Hypothalamus (tissue), 51 donors: ENCODE measurements at places on chromosomes 1 and 21.

DNA sequence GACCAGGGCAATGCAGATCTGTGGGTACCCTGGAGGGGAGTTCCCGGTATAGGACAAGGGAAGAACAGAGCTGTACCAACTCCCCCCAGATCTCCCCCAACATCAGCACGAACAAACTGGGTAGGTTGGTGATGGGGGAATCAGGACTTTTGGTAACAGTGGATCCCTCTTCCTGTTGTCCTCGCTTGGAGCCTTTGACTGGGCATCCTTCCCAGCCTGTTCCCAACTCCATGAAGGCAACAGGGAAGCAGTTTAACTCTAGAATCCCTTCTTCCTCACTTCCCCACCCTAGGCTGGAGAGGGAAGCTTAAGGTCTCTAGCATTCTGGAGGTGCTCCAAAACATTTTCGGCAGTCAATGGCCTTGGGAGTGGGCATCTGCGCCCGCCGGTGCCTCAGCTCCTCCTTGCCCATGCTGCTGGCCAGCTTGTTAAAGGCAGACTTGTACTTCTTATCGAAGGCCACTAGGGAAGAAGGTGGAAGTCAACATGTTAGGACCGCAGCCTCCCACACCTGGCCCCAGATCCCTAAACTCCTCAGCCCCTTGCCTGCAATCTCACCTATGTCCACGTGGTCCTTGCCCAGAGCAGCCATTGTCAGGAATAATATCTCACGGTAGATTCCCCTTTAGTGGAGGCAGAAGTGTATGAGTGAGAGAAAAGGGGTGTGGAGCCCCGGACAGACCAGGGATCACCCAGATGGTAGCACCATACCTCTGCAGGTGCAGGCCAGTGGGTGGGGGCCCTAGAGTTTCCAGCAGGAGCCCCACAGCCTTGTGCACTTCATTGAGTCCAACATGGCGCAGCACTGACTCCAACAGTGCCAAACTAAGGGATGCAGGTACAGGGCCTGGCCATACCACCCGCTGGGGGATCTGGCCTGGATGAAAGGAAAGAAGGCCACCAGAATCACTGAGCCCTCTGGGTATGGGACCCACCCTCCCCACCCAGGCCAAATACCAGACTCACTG is 7.5 kb upstream of the GATAD2B start:
- DNase-seq, result no peak

DNA sequence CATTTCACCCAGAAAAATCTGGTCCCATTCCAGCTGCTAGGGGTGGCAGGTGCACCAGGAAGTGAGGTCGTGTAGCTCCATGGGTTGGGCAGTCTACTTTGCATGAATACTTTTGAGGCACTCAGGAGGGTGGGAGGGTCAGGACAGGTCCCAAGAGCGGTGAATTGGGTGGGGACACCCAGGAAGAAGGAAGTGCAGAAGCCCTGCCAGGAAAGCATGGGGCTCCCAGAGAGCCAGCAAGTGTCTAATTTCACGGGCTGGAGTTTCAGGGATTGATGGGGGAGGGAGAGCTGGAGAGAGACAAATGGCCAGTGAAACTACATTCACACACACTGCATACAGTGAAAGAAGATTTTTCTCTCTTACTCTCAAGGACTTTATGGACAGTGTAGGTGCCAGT is 137.8 kb downstream of the GALNT2 start:
- no peak for DNase-seq

GRCh38 chr1:199463521-199464127 is 563.9 kb upstream of the NR5A2 start:
- DNase-seq, result no peak

DNA sequence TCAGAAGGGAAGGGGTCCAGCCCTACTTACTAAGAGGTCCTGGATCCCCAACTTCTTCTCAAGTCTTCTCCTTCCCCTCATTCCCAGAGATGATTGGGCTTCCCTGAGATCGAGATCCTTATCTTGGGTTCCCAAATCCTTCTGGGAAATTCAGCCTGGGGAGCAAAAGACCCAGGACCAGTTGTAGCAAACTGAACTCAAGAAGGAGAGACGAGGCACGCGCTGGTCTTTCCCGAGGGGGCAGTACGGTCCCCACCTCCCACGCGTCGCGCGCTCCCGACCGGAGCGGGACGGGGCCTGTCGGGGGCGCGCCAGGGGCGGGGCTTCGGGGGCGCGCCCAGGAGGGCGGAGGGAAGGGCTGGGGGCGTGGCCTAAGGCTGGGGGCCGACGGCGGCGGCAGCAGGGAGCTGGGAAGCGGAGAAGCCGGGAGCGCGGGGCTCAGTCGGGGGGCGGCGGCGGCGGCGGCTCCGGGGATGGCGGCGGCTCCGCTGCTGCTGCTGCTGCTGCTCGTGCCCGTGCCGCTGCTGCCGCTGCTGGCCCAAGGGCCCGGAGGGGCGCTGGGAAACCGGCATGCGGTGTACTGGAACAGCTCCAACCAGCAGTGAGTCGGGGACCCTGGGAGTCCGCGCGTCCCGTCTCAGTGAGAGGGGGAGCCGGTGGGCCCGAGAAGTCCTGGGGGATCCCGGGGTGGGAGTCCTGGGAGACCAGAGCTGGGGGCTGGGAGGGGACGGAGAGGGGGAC is at the start of gene EFNA3:
Gene EFNA3, plus strand, starts transcription at position 369 of the 741 bp plus-strand sequence. Its CDS starts 105 bp downstream, at position 474.
- DNase-seq, result peak; percentile 11

- DNase-seq, result no peak
These were observed 80.5 kb upstream of the BMP8A start for GRCh38 chr1:39410915-39411436.

DNA sequence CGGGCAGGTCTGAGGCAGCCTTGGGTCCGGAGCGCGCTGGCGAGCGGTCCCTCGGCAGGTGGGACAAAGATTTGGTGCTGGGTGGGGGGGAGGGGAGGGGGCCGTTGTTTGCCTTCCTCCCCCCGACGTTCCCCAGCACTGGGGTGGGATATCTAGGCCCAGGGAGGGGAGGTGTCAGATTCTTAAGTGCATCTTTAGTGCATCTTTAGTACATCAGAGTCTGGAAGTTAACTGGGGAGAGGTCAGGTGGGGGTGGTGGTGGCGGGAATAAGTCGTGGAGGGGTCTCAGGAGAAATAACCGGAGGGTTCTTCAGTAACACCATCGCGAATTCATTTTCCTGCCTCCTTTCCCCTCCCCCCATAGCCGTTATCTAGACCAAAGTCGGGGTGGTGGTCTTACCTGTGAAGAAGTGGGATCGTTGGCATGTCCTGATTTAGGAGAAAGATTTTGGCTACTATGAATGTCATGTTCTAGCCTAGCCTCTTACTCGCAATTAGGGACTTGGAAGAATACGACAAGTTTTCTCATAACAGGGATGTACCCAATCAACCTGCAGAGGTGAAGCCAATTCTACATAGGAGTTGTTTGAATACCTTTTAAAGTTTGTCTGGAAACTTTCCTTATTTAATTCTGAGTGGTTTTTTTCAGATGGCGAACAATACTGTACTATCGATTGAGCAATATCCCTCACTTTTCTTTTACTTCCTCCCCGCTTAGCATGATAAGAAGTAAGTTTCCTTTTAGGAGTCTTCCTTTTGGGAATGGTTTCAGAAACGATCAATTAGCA is 886 bp downstream of the ZMYM4 start:
- no peak for DNase-seq

GRCh38 chr1:44326024-44326701 is 28.9 kb downstream of the ERI3 start:
- no peak for DNase-seq

DNA sequence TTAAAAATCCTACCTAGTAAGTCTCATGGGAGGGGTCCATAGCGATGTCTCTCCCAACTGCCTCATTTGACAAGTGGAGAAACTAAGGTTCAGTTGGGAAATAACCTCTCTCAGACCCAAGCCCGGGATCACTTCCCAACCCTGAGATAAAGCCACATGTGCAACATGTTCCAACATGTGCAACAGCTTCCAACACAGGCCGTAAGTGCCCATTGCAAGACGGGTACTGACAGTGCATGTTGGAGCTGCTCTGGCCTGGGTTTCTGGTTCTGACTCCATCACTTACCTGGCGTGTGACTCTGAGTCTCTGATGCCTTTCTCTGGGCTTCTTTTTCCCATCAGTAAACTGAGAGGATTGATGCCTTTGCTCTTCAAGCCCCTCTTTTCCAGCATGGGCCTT is 38.0 kb upstream of the FOXO6 start:
- no peak for DNase-seq

DNA sequence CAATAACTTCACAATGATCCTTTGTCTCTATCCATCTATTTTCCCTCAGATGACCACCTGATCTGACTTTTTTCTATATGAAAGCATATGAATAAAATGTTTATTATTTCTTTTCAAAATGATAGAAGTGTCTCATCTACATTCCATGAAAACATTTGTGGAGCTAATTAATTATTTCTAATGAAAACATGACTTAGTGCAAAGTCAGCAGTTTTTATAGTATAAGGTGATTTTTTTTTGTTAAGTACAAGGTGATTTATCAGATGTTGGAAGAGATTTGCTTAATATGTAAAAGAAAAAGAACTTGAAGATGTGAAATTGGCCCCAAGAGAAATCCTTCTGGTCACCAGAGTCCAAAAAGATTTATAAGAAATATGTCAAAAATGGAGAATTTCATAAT is 43.5 kb downstream of the PDPN start:
- DNase-seq, result no peak

GRCh38 chr1:112714313-112715263 is 544 bp downstream of the PPM1J start:
- no peak for DNase-seq

DNA sequence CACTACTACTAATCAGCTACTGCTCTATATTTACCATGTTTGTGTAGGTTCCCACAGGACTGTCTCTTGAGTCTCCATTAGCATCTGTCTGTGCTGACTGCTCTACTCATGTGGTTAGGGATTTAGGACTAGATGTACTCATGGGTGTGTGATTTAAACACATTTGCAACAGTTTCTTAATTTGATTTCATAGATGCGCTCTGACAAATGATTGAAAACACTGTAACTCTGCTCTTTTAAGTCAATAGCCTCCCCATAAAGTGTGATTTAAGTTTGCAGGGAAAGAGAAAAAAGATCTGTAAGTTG is 809.3 kb downstream of the NCAM2 start:
- no peak for DNase-seq

DNA sequence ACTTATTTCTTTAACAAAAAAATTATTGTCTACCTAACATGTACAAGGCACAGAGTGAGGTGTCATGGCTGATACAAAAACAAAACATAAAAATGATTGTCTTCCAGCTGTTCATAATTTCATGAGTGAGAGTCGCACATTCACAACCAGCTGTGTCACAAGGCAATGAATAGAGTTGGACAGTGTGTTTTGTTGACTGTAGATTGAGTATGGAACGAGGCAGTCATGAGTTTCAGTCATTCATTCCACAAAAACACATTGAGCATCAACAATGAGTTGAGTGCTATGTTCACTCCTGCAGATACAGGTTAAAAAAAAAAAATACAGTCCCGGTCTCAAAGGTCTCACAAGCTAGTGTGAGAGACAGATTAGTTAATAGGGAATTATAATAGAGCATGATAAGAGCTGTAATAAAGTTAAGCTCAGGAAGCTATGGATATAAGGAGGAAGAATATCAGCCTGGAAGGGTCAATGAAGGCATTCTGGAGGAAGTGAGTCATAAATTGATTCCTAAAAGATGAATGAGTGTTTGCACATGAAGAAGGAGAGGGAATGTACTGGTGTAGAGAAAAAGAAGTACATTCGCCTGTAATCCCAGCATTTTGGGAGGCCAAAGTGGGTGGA is 47.8 kb upstream of the ARHGAP29 start:
- DNase-seq, result no peak

DNA sequence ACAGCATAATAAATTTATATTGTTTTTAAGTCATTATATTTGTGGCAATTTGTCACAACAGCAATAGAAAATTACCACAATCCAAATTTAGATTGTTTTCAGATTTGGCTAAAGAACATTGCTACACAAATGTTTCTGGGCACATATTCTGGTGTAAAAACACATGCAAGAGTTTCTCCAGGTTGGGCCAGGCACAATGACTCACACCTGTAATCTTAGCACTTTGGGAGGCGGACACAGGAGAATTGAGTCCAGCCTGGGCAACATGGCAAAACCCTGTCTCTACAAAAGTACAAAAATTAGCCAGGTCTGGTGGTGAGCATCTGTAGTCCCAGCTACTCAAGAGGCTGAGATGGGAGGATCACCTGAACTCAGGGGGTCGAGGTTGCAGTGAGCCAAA is 8.4 kb downstream of the ERO1B start:
- DNase-seq, result no peak

DNA sequence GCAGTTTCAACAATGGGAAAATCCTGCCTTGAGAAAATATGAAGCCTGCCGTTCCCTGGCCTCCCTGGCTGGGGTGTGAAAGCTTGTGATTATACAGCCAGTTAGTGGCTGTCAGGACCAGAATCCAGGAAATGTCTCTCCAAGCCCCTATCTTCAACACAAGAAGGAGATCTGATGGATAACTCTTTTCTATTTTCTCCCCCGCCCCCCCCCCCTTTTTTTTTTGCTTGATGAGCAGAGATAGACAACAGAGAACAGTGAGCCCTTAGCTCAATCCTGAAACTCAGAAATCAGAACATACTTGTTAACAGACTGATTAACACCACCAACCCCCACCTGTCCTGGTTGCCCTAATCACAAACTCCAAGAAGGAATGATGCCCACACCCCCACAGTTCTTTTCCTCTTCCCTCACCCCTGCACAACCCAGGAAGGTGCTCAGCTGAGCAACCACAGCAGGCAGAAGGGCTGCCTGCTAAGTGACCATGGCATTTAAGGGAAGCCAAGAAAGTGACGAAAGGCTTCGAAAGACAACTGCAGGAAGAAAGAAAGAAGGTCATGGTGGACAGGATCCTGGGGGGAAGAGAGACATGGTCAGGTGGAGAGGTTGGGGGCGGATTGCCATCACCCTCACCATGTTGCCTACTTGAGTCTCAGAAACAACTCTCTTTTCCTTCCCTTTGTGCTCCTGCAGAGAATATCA is 12.3 kb upstream of the DENND2D start:
- DNase-seq, result no peak

DNA sequence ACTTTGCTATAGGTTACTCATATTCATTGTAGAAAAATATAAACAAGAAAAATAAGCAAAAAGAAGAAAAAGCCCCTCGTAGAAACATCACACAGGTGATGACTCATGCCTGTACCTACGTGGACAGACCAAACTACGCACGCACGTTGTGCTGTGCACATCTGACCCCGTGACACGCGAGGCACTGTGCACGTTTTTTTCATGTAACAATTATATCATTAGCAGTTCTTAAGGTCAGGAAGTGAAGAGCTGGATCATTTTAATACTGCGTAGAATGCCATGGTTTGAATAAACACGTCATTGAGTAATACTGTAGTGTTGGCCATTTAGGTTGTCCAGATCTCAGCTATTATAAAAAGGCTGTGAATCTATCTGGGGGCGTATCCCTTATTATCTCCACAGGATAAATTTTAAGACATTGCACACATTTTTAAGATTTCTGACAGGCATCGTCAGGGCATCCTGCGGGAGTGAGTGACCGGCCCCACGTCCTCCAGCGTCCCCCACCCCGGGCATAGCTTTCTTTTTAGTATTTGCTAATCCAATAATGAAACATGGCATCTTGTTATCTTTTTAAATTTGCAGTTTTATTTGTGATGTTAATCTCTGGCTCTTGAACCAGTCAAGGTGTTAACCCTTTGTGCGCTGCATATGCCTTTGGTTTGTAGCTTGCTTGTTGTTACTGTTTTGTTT is 23.4 kb upstream of the ADARB1 start:
- no peak for DNase-seq
